Brain microvascular endothelial cell (primary cell): ENCODE measurements at places on chromosomes 7 and 10.
A peak's percentile ranks its signal among the peaks of the same experiment; 100 is the strongest.

GRCh38 chr7:138407792-138408191 is 52.3 kb upstream of the TRIM24 start:
- no peak for DNase-seq

- no peak for DNase-seq
These were observed 404.9 kb upstream of the PRKCQ start for GRCh38 chr10:6984971-6985370.

- DNase-seq: no peak
These were observed 68.3 kb downstream of the SNX13 start for GRCh38 chr7:17871815-17872533.

GRCh38 chr10:22646388-22646853 is 68.0 kb downstream of the PIP4K2A start:
- no peak for DNase-seq

GRCh38 chr7:155412416-155413253 is 45.3 kb upstream of the EN2 start:
- peak; percentile 5 for DNase-seq

- no peak for DNase-seq
These were observed 944.1 kb downstream of the SORCS3 start for GRCh38 chr10:105585171-105585570.
